ENCODE measurements at places on chromosomes 5 and 9.

DNA sequence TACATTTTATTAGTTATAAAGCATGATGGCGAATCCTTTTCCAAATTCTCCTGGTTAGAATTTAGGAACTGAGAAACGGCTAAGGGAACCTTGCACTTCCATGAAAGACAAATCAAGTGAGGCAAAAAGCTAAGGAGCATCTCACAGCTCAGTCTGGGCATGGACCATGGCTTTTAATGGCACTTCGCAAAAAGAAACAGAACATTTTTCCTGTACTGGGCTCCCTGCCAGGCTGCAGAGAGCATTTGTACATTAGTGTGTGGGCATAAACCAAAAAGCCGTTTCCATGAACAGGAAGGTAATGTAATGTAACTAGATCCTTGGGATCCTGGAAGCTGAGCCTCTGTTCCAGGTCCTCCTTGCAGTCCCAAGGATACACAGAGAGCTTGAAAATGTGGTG lies 354.2 kb downstream of the MRPS30 start:
- no peak for DNase-seq

GRCh38 chr5:150293091-150293941 lies 3.7 kb upstream of the CAMK2A start:
- no peak for DNase-seq

GRCh38 chr9:111027798-111028197 lies 10.5 kb downstream of the LPAR1 start:
- no peak for DNase-seq

GRCh38 chr9:70873506-70873905 lies 247.9 kb downstream of the TRPM3 start:
- no peak for DNase-seq

GRCh38 chr9:117809751-117810150 lies 105.5 kb downstream of the TLR4 start:
- no peak for DNase-seq

DNA sequence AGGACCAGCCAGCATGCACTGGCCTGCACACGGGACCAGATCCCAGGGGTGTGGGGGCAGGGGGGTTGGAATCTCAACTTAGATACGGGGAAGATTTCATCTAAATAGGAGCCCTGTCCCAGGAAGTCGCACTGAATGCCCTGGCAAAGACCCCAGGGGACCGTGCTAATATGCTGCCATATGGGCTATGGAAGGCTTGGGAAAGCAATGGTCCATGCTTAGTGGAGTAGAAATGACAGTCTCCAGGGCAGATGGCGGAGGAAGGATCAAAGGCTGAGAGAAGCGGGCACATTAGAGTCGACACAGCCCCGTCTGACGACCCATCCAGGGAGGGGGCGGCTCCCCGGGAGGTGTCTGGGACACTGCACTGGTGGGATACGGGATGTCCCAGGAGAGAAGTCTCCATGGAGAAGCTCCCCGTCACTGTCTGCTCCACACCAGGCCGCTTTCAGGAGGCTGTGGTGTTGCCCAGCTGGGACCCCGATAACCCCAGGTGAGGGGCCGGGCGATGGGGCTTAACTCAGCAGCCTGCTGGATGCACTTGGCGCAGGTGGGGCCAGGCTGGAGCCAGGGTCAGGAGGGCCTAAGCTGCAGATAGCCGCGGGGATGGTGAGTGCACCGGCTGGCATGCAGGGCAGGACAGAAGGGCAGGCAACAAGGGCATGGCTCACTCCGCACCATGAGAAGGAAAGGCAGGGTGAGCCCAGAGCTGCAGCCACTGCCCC lies 377.7 kb upstream of the IRX1 start:
- DNase-seq, result no peak

DNA sequence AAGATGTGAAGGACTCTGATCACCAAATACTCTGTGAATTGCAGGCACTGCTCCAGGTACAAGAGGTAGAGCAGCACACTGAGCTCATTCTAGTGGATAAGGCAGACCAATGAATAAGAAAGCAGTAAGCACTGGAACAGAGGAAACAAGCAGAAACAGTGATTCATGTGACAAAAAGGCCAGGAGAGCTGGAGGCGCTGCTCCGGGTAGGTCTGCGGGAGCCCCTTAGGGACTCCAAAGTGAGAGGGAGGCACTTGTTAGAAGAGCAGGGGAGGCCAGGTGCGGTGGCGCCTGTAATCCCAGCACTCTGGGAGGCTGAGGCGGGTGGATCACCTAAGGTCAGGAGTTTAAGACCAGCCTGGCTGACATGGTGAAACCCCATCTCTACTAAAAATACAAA lies 231.6 kb upstream of the NFIL3 start:
- DNase-seq, result no peak

GRCh38 chr9:76298521-76299144 lies 95.6 kb downstream of the RFK start:
- no peak for DNase-seq

DNA sequence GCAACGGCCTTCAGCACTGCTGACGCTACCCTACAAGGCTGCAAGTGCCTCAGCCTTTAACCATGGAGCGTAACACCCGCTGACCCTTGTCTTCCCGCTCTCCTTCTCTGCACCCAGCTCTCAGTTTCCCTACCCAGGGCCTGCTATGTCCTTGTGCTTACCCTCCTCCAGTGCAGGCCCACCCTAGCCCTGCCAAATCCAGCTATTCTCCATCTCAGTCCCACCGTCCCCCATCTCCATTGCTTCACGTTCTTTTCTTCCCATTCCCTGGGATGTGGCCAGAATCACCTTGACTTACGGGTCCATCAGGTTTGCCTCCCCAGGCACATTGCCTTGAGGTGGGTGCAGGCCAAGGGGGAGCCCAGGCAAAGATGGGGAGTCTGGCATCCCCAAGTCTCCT lies 91.2 kb downstream of the PAX5 start:
- no peak for DNase-seq

GRCh38 chr5:132220491-132220890 lies 7.2 kb downstream of the P4HA2 start:
- no peak for DNase-seq

GRCh38 chr5:13251623-13252376 lies 692.7 kb downstream of the DNAH5 start:
- DNase-seq, result no peak

- DNase-seq, result no peak
Measured at GRCh38 chr9:109310486-109310901, 10.4 kb downstream of the EPB41L4B start.

DNA sequence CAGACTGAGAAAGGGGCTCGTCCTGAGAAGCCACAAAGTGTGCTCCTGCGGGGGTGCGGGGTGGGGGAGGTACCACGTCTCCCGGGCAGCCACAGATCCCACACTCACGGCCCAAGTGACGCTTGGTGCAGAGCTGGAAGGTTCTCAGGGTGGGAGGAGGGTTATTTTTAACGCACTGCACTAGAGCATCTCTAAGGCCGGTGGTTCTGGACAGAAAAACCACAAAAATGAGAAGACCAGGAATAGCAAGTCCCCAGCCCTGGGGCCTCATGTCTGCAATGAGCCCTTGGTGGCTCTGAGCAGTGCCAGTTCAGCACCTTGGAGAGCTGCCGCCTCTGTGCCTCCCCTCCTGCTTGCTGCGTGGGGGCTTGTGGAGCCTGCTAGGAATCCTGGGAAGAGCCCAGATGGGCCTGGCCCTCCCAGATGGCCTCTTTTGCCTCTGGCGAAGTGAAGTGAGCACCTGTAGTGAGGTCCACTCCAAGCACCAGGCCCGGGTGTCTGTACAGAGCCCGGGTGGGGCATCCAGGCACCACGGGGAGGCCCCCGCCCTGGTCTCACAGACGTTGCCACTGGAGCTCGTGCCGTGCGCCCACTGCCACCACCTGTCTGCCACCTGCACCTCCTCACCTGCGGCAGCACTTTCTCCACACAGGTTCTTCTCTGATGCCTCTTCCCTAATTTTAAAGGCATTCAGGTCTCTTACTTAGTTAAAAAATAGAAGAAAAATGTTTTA lies 48.9 kb upstream of the CACNA1B start:
- DNase-seq, result peak; percentile 85

- no peak for DNase-seq
Measured at GRCh38 chr5:165349735-165350134, 1844.3 kb downstream of the MAT2B start.

DNA sequence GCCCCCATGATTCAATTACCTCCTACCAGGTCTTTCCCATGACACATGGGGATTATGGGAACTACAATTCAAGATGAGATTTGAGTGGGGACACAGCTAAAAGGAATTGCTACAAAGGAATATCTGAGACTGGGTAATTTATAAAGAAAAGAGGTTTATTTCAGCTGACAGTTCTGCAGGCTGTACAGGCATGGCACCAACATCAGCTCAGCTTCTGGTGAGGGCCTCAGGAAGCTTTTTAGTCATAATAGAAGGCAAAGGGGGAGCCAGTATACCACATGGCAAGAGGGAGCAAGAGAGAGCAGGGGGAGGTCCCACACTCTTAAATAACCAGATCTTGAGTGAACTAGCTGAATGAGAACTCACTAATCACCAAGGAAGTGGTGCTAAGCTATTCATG lies 11.2 kb upstream of the ALDOB start:
- DNase-seq, result no peak

GRCh38 chr9:115167175-115167574 lies 49.2 kb upstream of the TNC start:
- no peak for DNase-seq

DNA sequence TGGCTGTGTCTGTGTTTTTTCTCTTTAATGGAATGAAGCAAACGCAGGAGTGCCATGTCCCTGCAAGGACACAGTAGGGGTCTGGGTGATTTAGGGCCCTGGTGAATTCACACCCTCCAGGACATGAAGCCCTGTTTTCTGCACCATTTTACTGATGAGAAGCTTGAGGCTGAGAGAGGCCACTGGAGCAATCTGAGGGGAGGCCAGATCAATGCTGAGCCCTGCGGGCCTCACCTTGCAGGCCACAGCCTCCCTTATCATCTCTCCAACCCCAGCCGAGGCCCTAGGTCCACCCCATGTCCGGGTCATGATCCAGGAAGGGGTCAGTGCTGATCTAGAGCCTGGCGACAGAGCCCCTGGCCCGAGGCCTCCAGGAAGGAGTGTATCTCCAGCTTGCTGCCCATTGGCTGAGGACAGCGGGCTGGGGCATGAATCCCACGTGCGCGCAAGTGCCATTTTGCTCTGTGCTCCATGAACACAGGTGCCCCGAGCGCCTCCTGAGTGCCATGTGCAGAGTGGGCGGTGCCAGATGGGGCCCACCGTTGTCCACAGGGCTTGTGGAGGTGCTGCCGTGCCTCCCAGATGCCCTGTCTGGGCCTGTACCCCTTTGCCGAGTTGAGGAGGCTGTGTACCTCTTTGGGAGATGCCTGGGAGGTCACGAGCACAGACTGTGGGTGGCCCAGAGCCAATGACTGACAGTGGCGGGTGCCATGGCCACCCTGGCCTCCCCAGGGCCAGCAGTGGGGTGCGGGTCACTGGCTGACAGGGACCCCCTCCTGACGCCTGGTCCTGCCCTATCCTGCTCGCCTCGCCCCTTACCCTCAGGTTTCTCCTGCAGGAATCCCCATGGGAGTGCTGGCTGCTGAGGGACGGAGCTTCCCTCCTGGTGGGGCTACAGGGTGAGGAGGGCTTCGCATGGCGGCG lies 32.3 kb upstream of the LPCAT1 start:
- no peak for DNase-seq

DNA sequence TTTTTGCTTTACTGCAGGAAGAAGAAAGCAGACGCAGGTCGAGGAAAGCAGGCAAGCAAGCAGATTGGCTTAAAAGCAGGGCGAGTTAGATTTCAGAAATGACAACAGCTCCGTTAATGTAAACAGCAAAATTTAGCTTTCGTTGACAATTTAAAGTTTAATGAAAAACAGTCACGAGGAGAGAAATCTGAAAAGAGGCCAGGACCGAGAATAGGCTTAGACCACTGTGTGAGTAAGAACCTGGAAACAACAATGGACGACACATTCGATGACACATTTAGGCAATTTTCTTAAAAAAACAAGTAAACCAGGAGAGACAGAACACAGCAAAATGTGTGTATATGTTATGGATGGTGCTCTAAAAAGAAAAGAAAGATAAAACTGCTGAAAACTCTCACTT lies 155.3 kb downstream of the ISOC1 start:
- DNase-seq, result no peak

GRCh38 chr5:140391732-140392131 lies 9.9 kb upstream of the ANKHD1 start:
- no peak for DNase-seq

DNA sequence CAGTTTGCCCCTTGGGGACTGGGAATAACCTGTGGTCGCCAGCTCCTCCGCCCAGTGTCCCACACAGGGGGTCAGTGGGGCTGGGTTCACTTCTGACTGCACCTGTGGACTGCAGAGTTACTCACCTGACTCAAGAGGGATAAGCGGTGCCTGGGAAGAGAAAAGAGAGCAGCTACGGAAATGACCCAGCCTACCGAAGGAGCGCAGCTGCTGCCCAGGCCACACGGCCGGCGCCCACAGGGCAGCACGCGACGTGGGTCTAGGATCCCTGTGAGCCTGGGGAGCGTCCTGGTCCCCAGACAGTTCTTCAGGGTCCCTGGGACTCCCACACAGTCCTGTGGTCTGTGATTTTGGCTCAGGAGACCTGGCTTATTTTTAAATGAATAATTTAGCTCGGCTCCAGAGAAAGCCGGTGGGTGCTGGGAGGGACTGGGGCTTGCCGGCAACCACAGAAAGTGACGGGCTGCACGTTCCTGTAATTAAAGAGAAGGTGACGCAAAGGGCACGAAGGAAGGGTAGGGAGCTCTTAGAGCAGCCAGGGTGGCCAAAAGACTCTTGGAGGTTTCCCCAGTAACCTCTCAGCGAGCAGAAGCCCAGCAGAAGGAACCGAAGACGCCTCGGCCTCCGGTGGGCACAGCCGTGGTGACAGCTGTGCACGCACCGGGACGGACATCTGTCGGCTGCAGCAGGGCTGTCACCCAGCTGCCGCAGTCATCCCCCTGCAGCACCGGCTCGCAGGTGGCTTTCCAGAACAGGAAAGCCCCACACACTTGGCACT lies 97.5 kb upstream of the FCN2 start:
- no peak for DNase-seq
